Activated CD8-positive, alpha-beta T cell treated with anti-CD3 and anti-CD28 coated beads, Interleukin-2, amount 10 ng/mL, durations not matched to agents 7 days and 5 days (primary cell): ENCODE measurements at places on chromosomes 11 and 22. TPM values are rescaled to one million over a fixed set of nuclear protein-coding genes. Genes with fewer than 3 reads are reported as not detected.

GRCh38 chr22:35400501-35400790 is 506 bp downstream of the MCM5 start:
- DNase-seq = peak; percentile 49

- DNase-seq = no peak
Observed at GRCh38 chr11:16818284-16818683, 79.8 kb downstream of the C11orf58 start.

DNA sequence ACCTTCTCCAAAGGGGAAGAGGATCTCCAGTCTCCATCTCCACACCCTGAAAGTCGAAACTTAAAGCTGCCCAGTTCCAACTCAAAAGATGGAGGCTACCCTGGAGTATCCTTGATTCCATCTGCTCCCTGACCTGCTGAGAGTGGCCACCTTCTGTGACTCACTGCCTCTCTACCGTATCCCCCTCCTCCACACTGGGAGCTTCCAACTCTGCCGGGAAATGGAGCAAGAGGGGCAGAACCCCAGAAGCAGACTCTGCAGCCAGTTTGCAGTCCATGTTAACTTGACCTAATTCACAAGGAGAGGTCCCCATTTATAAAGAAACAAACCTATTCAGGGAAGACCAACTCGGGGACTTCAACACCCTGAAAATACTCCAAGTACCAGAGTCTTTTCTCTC is 22.0 kb upstream of the IRAG1 start:
- DNase-seq = no peak

- no peak for DNase-seq
Observed at GRCh38 chr11:65032216-65032615, 5.0 kb downstream of the SNX15 start.

- no peak for DNase-seq
Observed at GRCh38 chr22:32994898-32995297, 63.3 kb downstream of the SYN3 start.

GRCh38 chr11:13228572-13228971 is 49.0 kb upstream of the BMAL1 start:
- no peak for DNase-seq

GRCh38 chr11:114479331-114479730 is 40.1 kb downstream of the REXO2 start:
- no peak for DNase-seq

- DNase-seq = no peak
Observed at GRCh38 chr11:69172674-69173073, 16.9 kb downstream of the SMIM38 start.

DNA sequence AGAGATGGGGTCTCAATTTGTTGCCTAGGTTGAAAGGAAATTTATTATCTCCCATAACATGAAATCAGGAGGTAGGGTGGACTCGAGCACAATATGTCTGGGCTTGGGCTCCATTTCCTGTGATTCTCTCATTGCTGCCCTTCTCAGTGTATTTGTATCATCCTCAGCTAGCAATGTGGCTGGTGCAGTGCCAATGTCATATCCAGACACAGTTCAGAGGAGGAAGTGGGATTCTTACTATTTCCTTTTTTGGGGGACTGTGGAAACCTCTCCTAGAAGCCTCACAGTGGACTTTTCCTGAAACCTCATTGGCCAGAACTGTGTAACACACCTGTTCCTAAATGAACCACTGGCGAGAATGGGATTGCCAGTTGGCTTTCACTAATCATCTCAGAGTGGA is 21.0 kb upstream of the SWAP70 start:
- no peak for DNase-seq

GRCh38 chr11:46590740-46591605 is 2.9 kb downstream of the AMBRA1 start:
- no peak for DNase-seq

GRCh38 chr22:38963872-38964271 is 6.5 kb downstream of the APOBEC3A start:
- DNase-seq = no peak

DNA sequence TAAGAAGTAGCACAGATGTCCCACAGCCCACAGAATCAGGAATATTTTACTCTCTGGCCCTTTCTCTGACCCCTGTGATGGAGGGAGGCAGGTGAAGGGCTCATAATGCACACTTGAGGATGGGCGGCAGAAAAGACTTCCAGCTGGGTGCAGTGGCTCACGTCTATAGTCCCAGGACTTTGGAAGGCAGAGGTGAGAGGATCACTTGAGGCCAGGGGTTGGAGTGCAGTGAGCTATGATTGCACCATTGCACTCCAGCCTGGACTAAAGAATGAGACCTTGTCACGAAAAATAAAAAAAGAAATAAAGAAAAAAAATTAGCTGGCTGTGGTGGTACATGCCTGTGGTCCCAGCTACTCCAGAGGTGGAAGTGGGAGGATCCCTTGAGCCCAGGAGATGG is 13.5 kb upstream of the CRYBB3 start:
- DNase-seq = no peak

GRCh38 chr11:117851106-117851505 is 25.4 kb downstream of the FXYD6 start:
- no peak for DNase-seq

- no peak for DNase-seq
Observed at GRCh38 chr11:72209101-72209500, 7.5 kb upstream of the FOLR2 start.

DNA sequence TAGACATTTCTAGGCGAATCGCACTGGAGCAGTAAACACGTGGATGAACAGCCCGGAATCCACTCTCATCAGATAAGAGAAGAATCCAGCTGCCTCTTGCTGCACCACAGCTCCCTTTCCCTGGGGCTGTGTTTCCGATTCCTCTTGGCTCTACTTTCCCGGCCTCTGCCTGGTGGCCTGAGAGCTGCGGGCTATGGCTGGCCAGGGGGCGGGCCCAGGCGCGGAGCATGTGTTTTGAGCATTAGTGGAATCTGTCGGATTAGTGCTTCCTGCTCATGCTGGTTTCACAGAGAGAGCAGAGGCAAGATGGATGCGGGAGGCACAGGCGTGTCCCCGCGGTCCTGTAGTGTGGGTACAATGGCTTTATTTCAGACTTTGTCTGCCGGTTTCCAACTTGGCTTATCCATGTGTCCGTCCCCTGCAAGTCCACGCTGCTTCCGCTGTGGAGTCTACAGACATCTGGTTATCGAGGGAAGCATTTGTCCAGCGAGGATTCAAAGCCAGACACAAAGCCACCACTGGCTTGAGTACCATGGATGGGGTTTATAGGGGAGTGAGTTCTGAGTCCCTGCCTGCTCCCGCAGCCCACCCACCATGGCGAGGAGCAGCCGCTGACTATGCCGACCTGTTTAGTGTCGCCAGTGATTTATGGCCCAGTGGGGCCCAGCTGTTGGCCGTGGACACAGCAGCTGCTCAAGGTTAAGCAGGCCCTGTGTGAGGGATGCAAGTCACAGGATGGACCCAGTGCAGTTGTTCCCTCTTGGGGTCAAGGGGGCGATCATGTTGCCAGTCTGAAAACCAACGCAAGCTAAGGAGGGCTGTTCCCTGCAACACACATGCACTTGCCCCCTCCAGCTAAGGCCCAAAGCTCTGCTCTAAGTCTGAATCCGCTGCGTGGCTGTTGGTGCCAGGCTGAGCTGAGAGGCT is 43.3 kb upstream of the EP300 start:
- no peak for DNase-seq

GRCh38 chr11:2685566-2686359 is 14.0 kb downstream of the KCNQ1OT1 start:
- DNase-seq = no peak

DNA sequence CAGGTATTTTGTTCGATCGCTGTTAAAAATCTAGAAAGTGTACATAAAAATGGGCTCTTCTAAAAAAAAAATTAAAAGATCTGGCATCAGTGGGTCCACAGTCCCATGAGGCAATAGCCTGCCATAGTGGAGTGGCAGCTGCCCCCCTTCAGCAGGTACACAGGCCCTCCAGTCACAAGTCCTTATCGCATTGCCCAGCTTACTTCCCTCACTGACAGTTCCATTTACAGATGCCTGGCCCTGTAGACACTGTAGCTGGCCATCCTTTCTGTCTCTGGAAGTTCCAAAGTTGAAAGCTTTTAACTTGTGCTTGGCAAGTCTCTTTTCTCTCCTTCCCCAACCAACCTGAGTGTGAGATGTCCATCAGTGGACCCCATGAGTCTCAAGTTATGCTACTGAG is 11.4 kb downstream of the ZNRF3 start:
- DNase-seq = no peak

- no peak for DNase-seq
Observed at GRCh38 chr11:126039485-126040271, 23.0 kb downstream of the CDON start.

GRCh38 chr11:3879216-3879966 is 23.9 kb downstream of the STIM1 start:
- no peak for DNase-seq

DNA sequence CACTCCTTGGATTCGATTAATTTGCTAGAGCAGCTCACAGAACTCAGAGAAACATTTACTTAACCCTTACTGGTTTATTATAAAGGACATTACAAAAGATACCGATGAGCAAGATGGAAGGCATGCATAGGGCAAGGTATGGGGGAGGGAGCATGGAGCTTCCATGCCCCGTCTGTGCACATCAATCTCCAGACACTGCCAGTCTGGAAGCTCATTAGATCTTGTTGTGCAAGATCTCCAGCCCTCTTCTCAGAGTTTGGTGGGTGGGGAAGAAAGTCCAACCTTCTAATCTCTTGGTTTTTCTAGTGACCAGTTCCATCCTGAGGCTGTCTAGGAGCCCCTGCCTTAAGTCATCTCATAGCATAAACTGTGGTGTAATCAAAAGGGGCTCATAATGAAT is 190.7 kb downstream of the UVRAG start:
- DNase-seq = no peak

- DNase-seq = no peak
Observed at GRCh38 chr11:83464160-83464944, 178.2 kb upstream of the CCDC90B start.

DNA sequence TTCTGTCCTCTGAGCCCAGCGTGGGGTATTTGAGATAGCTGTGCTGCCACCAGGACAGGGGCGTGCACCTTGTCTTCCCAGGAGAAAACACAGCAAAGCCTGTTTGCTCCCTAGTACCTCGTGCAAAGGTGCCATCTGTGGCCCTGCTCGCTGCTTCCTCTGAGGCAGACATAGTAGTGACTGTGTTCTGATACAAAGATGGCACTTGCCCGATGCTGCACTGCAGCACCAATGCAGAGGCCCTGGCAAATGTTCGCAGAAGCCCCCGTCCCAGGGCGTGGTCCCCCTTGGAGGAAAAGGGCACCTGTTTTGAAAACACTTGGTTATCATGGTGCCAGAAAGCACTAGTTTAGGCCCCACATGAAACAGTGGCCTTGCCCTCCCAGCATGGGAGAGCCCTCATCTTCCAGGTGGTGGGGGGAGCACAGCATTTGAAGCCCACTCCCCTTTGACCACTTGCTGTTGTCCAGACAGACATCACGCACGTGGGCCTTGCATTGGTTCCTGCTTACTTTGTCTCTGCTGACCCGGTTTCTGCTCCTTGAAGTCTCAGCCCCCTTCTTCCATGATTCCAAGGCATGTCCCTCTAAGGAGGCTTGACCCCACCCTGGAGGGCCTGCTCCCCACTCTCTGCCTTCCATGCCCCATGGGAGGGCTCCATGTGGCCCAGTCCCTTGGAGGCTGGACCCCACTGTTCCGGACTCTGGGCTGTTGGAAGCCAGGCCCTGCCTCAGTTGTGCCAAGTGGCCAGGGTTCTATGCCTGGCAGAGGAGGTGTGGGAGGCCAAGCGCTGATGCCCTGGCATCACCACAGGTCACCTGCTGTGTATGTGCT is 109.4 kb downstream of the KCNQ1OT1 start:
- DNase-seq = peak; percentile 19

GRCh38 chr11:46051102-46051501 is 70.2 kb downstream of the PHF21A start:
- DNase-seq = no peak

GRCh38 chr11:73667891-73668290 is 21.5 kb downstream of the PLEKHB1 start:
- no peak for DNase-seq

Gene ART1
- total RNA-seq = not detected

Gene PTPRCAP
- 445 TPM for total RNA-seq

Gene RFPL2
- total RNA-seq = not detected

Gene SCN4B
- 0.05 TPM for total RNA-seq

Gene OR56B1
- total RNA-seq = 0.34 TPM

Gene KCNJ4
- total RNA-seq = not detected

Gene CCS
- total RNA-seq = 29.3 TPM

Gene ANGPTL5
- total RNA-seq = not detected

Gene HMOX1
- 0.34 TPM for total RNA-seq
